NCI-H2227 treated with DMSO at 0.1 percent for 48 hours (cell line): ENCODE measurements at places on chromosomes 2 and 18.
A peak's percentile ranks its signal among the peaks of the same experiment; 100 is the strongest.

DNA sequence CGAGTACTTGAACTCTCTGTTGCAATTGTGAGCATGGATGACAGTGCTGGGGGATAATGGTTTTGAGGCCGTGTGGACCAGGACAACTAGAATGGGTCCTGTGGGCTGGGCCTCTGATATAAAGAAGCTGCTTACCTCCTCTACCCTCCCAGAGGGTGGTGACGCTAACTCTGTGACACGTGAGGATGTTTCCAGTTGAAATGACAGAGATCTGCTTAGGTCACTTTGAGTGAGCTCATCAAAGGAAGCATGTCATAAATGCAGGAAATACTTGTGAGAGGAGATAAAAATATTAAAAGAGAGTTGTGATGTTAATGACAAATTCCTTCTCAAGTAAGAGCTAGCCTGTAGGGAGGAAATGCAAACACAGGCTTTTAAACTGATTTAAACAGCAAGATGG is 16.4 kb downstream of the RMC1 start:
- no peak for DNase-seq

DNA sequence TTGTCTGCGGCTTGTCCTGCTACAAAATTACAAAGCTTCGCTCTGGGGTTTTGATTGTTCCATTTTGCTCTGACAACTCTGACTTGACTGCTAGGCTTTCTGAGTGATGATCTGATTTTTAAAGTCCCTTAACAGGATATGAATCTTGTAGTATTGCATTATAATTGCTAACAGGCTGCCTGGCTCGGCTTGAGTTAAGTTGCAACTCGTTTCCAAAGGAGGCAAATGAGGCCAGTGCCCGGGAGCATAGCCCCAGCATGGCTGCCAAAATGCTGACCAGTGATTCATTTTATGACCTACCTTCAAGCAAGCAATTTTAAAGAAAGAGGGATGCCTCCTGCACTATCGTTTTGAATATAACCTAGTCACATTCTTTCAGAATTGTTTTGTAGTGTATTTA is 135.4 kb downstream of the COL6A3 start:
- DNase-seq, result no peak

DNA sequence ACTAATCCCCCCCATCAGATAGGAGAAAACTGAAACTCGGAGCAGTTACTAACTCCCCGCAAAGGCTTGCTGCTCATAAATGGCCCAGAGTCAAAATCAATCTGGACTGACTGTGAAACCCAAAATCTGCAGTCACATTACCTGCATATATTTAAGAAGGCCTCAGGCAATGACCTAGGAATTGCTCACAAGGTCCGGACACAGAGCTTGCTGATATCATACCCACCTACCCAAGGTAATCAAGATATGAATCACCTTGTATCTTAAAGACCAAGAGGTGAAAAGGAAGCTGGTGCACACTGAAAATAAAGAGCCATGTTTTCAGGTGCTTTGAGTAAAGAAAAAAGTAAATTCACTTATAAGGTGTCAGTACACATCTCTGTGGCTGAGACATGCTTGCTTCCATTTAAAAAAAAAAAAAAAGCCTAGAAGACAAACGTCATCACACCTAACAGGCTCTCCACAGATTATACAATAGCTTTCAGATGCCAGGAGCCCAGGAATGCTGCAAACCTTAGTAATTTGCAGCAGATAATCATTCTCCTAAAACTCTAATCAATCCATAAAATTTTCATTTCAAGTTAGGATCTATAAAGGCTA is 195.4 kb downstream of the ZEB2 start:
- DNase-seq, result no peak

- DNase-seq, result no peak
Observed at GRCh38 chr2:20125616-20126015, 74.2 kb upstream of the LAPTM4A start.

DNA sequence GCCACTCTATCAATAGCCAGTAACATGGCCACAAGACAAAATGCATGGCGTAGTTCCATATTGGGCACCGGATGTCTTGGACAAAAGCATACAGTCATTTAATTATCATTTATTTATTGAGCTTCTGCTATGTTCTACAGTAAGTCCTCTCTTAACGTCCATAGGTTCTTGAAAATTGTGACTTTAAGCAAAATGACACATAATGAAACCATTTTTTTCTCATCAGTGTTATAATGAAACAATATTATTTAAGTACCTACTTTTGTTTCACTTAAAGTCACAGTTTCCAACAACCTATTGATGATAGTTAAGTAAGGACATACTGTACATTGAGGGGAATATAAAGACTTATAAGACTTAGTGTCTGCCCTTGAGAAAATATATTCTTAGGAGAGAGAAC is 84.9 kb downstream of the XRCC5 start:
- DNase-seq, result no peak

GRCh38 chr18:45621061-45621511 is 5.8 kb downstream of the SLC14A2 start:
- DNase-seq, result peak; percentile 48

- no peak for DNase-seq
Observed at GRCh38 chr18:461762-462161, 38.7 kb downstream of the COLEC12 start.

DNA sequence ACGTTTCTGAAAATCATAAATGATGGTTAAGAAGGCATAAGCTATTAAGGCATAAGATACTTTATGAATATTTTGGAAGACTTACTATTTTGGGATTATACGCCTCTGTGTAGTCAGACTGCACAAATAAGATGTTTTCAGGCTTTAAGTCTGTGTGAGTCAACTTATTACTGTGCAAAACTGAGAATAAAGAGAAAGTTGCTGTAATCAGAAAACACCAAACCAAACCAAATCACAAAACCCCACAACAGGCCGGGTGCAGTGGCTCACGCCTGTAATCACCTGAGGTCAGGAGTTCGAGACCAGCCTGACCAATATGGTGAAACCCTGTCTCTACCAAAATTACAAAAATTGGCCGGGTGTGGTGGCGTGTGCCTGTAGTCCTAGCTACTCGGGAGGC is 7.7 kb downstream of the CLK1 start:
- DNase-seq, result no peak

- no peak for DNase-seq
Observed at GRCh38 chr2:124310671-124311070, 285.6 kb downstream of the CNTNAP5 start.

- no peak for DNase-seq
Observed at GRCh38 chr18:50092245-50092805, 102.6 kb downstream of the MYO5B start.

DNA sequence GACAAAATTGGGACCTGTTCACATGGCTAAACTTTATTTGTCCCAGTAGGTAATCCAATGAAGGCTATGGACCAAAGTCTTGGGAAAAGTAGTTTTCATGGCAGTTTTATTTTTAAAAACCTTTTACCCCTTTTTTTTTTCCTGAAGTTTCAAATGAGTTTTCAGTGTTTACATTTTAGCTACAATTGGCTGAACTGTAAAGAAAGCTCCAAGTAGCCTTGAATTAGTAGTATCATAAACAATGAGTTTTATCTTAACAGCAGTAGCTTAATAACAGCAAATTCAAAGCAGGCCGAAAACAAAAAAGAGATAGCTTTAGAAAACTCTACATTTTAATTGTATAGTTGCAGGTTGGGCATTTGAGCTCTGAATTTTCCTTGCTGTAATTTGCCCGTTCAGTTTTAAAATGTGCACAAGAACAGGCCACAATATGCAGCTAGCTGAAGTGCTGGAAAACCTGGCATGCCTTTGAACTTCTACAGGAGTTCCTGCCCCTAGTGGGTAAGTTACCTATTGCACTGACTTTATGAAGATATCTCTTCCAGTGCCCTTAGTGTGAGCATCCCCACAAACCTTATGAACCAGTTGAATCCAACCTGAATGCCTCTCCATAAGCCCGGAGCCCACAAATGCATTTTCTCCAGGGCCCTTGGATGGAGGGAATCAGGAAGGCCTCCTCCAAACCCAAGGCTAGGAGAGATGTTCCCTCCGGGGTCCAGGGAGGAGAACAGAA is 106.7 kb downstream of the XRCC5 start:
- no peak for DNase-seq
